GM20000 (cell line): ENCODE measurements at places on chromosomes 4 and X.

GRCh38 chr4:123216946-123217345 lies 179.6 kb upstream of the SPRY1 start:
- no peak for DNase-seq

- no peak for DNase-seq
Observed at GRCh38 chr4:48478273-48478672, 4.9 kb upstream of the SLC10A4 start.

GRCh38 chr4:38740303-38740702 lies 42.5 kb downstream of the TLR10 start:
- DNase-seq = no peak

DNA sequence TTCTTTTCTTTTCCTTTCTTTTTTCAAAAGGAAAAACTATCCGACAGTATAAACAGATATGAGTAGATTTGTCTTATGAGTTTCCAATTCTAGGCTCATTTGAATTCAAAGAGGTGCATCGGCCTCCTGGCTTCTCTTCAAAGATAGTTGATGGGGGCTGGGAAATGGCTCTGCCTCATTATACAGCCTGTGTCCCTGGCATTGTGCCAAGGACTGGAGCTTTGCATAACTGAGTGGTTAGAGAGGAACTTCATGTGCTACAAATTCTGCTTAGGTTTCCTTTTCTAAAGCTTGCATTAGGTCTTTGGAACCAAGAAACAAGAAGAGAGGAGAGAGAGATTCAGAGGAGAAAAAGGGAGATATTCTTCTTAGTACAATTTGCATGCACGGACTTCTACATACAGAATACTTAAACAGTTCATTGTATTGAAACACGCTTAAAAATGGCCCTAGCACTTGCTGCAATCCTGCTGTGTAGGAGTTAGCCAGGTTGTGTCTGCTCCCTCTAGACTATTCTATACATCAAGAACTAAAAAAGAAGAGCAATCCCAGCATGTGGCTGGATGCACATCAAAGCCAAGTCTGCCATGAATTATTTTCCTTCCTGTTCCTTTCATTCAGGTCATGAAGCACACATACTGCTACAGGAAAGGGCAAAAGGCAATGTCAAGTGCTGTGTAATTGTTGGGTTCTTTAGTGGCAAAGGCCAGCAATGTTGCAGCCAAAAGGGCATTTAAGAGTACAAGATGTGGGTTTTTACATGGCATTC lies 70.9 kb downstream of the INTS12 start:
- peak; percentile 11 for DNase-seq

DNA sequence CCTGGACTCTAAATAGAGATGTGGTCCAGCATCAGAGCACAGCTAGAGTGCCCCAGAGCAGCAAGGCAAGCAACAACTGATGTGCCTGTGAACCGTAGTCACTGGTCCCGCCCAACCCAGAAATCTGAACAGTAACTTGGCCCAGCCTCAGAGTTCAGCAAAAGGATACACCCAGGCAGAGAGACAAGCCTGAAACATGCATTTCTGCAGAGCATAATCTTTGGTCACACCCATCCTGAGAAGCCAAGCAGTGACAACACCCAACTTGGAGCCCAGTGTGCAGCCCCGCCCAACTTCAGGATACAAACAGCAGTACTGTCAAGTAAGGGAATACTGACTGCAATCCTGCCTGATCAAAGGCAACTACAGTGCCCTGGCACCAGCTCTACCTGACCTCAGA lies 78.9 kb downstream of the CCDC160 start:
- no peak for DNase-seq

DNA sequence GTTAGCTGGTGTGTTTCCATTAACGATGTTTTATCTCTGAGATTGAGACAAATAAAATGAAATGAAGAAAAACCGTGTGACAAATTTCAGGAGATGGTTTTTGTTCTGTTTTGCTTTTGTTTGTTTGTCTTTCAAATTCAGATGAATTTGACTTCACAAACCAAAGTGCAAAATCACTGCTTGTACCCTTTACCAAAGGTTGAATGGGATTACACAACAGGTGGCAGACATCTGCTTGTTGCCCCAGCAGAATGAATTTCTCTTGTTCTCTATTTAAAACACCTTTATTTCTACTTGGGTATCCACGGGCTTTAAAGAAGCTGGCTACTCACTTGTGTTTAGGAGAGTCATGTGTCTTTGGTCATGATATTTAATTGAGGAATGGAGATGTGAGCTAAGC lies 239.7 kb upstream of the CLNK start:
- no peak for DNase-seq

GRCh38 chrX:31061091-31061490 lies 10.8 kb downstream of the FTHL17 start:
- DNase-seq = no peak

- DNase-seq = no peak
Observed at GRCh38 chr4:75634951-75635350, 4.6 kb upstream of the CDKL2 start.

GRCh38 chrX:31931225-31931624 lies 859.4 kb upstream of the FTHL17 start:
- no peak for DNase-seq

DNA sequence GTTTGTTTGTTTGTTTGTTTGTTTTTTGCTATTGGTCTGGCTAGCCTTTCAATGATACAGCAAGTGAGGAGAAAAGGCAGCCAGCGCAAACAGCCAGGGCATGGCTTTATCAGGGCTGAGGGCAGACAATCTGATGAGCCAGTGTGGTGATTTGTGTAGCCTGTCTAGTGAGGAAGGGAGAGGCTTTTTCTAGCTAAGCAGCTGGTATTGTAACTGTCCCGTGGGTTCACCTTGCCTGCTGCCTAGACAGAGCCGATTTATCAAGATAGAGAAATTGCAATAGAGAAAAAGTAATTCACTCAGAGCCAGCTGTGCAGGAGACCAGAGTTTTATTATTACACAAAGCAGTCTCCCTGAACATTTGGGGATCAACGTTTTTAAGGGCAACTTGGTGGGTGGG lies 28.2 kb upstream of the SHROOM4 start:
- DNase-seq = no peak

DNA sequence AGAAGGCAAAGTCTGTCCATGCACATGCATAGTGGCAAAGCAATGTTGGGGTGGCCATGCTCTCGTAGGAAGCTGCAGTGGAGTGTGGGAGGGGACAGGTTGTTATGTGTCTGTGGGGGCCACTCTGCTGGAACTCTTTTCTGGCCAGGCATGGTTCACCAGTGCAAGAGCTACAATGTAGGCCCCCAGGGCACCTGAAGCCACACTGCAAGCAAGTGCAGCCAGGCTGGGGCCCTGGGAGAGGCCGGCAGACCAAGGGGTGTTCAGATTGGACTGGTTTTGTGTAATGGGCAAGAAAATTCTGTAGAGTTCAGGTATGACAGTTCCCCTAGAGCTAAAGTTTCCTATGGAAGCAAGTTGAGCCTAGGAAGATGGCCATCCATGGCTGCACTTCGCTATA lies 97.0 kb upstream of the ZC4H2 start:
- no peak for DNase-seq

DNA sequence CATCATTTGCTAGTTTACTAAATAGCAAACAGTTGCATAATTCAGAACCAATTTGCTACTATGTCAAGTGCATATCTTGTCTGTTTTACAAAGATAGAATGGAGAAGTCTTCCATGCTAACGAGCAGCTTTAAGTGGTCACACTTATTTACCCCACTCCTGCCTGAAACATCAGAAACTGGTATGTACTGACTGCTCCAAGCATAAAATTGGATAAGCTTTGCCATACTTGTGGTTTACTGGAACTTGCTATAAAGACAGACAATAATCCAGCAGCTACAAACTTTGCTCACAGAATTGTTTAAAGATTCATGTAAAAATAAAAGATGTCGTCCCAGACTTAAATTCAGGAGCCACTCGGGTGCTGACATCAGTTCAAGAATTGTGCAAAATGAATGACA lies 13.3 kb upstream of the CDKL2 start:
- no peak for DNase-seq

- no peak for DNase-seq
Observed at GRCh38 chr4:140268186-140268841, 105.1 kb upstream of the SCOC start.

DNA sequence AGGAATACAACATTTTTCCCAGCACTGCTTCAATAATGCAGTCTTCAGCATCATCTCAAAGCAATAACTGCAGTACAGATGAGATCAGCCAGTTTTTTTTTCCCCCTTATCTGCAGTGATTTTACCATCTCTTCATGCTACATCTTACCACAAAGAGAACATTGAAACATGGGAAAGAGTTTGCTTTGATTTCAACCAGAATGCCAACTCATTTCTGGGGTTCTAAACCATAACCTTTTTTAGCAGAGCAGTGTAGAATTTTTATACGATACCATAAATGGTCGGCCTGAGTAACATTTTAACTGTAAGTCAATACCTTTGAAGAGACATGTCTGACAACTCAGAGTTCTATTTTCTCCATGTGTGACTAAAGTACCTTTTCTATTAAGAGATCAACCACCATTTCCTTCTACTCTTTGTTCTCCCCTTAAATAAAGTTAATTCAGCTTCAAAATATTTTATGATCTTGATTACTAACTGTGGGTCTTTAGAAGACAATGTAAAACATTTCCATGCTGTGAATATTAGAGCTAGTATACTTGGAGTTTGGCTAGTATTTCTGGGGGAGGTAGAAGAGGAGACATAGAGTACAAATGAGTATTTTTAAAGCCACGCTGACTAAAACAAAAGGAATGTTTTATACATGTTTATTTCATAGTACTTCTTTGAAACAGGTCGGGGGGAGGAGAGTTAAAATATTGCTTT lies 69.1 kb downstream of the TET2 start:
- peak; percentile 21 for DNase-seq

DNA sequence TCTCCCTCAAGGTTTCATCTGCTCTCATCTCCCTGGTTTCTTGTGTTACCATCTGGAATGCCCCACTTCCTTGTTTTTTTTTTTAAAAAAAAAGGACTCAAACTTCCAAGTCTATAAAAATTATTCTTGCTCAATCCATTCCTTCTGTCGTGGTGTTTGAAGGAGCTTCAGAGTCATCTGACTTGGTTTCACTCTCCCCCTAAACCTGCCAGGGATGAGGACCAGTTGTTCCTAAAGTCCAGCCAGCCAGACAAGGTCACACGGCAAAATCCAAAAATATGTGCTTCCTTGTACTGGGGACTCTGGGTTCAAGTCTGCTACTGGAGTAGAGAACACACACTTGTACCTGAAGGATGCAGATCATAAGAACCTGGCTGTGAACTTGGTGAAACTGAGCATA lies 84.5 kb upstream of the GPM6B start:
- DNase-seq = no peak

DNA sequence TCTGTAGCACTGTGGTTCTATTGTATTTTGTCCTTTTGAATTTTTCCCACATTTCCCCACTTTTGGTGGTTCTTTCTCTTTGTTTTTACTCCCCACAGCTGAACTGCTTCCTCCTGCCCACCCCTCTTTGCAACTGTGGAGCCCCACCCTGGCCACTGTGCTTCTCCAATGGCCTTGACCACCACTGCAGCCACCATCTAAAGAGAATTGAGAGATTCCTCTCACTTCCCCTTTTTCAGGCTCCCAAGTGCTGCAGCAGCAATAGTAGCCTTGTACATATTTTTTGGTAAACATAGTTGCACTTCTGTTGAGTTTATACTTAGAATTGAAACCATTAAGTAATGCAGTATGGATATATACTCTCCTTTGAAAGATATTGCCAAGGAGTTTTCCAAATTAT lies 51.3 kb upstream of the FRMPD3 start:
- peak; percentile 6 for DNase-seq

- no peak for DNase-seq
Observed at GRCh38 chr4:165682611-165683010, 190.4 kb upstream of the TLL1 start.

- DNase-seq = no peak
Observed at GRCh38 chr4:36767596-36767995, 476.9 kb upstream of the NWD2 start.

- no peak for DNase-seq
Observed at GRCh38 chrX:27675493-27675892, 85.3 kb downstream of the DCAF8L2 start.

DNA sequence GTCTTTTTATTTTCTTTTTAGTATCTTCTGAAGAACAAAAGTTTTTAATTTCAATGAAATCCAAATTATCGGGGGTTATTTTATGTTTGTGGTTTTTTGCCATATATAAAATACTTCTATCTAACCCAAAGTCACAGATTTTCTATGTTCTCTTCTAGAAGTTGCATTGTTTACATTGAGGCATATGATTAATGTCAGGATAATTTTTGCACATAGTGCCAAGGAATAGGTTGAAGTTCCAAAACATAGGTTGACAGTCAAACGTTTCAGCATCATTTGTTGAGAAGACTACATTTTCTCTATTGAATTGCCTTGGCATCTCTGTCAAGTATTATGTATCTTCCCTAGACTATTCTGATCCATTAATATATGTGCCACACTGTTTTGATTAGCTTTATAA lies 64.5 kb downstream of the ANKRD17 start:
- no peak for DNase-seq

- no peak for DNase-seq
Observed at GRCh38 chr4:148041606-148042329, 309.9 kb downstream of the ARHGAP10 start.

DNA sequence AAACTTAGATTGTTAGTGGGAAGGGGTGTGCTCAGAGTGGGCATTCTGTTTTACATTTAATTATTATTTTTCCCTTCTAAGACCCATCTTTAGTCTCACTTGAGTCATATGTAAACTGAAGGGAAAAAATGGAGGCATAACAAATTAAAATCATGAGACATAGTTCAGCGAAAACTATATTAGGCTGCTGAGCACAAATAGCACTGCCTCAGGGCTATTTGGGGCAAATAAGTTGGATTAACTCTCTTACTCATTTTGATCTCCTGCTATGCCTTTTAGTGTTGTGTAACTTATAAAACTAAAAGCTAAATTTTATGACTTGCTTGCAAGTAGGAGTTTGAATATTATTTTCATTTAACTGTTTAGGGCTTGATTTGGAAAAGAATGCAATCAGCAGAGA lies 1329.2 kb upstream of the PCDH7 start:
- no peak for DNase-seq

DNA sequence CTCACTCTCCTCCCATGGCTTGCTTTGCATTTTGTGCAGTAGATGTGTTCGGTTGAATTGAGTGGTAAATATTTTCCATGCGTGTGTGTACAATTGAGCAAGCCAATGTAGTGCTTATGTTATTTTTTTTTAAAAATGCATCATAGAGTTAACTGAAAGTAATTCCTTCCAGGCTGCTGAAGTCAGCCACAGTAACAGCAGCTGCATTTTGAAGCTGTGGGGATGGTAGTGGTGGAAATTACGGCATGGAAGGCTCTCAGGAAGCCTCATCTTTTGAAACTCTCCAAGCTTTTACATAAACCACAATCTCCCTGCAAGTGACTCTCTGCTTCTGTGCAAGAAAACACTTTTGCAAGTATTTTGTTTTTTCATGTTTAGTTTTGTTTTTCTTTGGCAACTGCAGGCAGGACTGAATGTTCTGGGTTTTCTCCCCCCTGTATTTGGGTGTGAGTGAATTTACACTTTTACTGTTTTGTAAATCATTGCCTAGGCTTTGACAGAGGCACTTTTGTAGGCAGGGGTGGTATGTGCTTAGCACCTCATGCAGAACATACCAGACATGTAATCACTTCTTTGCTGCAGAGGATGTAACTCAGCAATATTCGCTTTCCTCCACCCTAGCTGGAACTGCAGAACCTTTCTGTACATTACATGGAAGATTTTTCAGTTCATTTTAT lies 56.2 kb downstream of the LRRC66 start:
- no peak for DNase-seq

GRCh38 chr4:77117721-77118120 lies 39.3 kb upstream of the CCNG2 start:
- DNase-seq = no peak

- DNase-seq = no peak
Observed at GRCh38 chr4:146255874-146256273, 41.5 kb downstream of the REELD1 start.

- DNase-seq = no peak
Observed at GRCh38 chr4:140862177-140862442, 105.9 kb upstream of the TBC1D9 start.

- DNase-seq = no peak
Observed at GRCh38 chr4:107689912-107690587, 30.0 kb downstream of the PAPSS1 start.
